ENCODE measurements at places on chromosomes 1 and 21.

DNA sequence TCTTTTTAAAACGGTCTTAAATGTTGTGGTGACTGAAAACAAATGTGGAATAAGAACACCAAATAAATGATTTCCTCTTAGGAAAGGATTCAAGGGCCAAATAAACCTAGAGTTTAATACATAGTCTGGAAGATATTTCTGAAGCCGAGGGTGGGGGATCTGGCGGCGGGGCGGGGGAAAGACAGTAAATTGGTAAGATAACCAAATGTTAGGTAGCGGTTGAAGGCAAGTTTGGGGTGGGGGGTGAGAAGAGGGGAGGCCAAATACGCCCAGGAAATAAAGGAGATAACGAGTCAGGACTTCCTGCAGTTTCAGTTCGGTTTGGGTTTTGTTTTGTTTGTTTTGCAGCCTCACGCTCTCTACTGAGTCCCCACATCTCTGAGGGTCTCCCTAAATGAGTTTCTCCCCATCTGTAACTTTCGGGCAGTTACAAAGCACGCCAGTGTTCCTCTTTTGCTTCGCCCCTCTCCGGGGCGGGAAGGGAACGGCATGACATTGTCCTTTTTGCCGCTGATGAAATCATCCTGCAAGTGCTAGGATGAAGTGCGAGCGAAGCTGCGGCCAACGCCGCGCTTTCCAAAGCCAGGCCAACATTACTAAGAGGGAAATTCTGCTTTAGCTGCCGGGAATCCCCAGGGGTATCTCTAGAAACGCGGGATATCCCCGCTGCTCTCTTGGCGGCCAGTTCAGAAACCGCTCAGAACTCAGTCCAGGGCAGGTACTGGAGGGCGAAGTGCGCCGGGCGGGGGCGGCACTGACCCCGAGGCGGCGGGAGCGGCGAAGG lies 844 bp downstream of the NIBAN1 start:
- peak; percentile 53 for DNase-seq

- no peak for DNase-seq
Observed at GRCh38 chr21:18275781-18276180, 31.1 kb downstream of the CHODL start.

DNA sequence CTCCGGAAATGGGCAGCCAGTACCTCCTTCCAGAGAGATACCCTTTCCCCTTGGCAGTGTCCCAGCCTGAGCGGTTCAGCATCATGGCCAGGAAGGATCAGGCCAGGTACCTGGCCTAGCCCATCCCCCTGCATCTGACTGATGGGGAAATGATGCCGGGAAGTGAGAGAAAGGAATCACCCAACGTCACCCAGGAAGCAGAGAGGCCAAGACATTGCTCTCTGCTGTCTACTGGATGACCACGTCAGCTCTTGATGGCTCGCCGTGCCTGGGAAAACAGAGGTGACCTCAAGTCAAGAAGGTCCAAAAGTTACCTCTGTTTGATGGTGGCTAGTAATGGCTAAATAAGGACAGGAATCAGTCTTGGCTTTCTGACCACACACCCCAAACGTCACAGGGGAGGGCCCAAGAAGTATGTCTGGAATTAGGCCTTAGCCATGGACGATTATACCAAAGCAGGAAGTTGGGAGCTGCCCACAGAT lies 79.0 kb downstream of the MRPL37 start:
- DNase-seq: no peak

DNA sequence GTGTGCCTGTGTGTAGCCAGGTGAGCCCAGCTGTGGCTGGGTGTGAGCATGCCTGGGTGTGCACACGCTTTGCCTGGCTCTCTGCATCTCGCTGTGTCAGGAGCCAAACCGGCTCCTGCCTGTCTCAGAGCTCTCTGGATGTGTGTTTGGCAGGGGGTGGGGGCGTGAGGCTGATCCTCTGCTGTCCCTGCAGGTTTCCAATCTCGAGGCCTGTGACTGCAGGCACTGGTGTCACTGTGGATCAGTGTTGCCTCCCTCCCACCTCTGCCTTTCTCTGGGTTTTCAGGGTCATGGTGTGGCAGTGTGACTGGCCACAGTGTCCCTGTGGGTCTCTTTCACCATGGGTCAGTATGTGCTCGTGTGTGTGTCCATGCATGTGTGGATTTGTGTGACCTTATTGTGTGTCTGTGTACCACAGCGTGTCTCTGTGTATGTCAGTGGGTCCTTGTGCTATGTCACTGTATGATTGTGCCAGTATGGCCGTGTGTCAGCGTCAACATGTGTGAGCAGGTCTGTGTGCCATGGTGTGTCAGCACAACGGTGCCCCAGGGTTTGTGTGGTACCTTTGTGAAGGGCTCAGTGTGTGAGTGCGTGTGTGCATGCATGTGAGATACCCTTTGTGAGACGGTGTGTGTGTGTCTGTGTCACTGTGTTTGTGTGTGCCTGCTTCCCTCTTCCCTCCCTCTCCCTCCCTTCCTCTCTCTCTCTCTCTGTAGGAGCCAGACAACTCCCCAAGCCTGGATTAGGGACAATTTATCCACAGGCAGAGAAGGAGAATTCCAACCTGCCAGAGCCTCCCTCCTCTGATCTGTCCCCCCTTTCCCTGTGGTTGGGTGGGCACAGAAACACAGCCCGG lies 43.4 kb downstream of the AHDC1 start:
- no peak for DNase-seq

- DNase-seq: no peak
Observed at GRCh38 chr1:66690666-66691381, 61.4 kb upstream of the DYNLT5 start.

DNA sequence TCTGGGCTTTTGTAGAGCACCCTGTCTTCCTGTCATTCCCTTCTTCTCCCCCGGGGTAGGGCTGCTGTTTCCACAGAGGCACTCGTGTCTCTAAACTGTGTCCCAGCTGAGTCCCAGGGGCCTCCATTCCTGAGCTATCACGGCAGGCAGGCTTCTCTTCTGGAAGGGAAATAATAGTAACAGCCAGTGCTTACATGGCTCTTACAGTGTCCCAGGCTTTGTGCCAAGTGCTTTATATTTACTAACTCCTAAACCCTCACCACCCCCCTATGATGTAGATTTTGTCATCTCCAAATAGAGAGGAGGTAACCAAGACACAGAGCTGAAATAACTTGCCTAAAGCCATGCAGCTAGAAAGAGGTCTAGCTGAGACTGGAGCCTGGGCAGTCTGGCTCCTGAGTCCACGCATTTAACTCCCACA lies 1.4 kb upstream of the CELF3 start:
- DNase-seq: no peak

DNA sequence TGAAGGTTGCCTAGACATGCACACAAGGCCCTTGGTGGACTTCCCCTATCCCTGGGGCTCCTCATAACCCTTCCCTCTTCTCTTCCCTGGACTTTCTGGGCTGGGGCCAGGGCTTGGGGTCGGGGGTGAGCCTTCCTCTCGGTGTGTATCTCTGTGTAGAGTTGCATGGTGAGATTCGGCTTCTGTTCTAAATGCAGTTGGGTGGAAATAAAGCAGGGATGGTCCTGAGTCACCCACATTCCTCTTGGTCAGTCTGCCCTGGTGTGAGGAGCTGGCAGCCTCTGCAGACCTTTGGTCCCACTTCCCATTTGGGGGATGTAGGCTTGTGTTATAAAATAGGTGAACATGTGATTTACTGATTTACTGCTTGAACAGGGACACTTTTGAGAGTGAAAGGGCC lies 38.0 kb downstream of the ADARB1 start:
- DNase-seq: no peak

GRCh38 chr1:113976609-113977278 lies 2.5 kb upstream of the OLFML3 start:
- no peak for DNase-seq

DNA sequence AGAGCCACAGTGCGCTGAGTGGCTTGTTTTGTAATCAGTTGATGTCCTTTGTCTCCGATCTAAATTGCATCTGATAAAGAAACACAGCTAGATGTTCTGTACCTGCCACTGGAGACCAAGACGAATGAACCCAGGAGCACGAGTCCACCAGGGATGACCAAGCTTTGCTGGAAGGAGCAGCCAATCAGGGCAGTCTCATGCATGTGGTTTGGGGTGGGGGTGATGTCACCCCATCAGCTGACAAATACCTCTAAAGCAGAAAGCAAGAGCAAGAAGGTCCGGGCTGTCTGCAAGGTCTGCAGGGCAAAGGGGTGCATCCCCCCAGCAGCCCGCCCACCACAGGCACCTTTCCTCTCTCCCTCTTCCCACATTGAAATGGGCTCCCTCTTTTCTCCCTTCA lies 653.8 kb downstream of the AJAP1 start:
- no peak for DNase-seq

DNA sequence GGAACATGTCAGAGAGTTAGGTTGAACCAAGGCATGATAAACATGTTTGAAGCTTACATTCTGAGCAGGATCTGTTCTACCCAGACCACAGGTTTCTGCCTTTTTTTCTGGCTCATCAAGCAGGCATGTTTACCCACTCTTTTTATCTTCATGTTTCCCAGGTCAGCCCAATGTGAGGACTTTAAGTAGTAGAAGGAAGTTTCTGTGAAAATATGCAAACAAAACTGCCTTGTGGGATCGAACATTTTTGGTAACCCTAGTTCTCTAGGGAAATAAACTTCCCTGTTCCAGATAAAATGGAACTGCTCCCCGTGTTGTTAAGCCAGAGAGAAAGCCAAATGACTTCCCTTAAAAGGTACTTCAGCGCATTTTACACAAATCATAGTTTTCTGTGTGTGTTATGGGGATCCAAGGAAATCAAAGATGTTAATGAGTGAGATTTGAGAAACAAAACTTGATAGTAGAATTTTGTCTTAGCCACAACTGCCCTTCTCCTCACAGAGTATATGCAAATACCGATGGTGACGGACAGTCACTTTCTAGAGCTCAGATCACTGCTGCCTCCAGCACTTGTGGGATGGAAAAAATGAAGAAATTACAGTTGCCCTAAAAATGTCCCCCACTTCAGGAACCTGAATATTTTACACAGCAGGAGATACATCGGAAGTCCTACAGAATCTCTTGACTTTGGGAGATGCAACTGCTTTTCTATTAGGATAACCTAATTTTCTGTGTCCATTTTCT lies 765 bp upstream of the HIPK1 start:
- DNase-seq: no peak

- no peak for DNase-seq
Observed at GRCh38 chr1:22782406-22782805, 71.8 kb downstream of the EPHB2 start.

- DNase-seq: no peak
Observed at GRCh38 chr1:215292932-215293331, 210.4 kb downstream of the KCNK2 start.

- DNase-seq: no peak
Observed at GRCh38 chr1:224333309-224333926, 3.4 kb upstream of the NVL start.

DNA sequence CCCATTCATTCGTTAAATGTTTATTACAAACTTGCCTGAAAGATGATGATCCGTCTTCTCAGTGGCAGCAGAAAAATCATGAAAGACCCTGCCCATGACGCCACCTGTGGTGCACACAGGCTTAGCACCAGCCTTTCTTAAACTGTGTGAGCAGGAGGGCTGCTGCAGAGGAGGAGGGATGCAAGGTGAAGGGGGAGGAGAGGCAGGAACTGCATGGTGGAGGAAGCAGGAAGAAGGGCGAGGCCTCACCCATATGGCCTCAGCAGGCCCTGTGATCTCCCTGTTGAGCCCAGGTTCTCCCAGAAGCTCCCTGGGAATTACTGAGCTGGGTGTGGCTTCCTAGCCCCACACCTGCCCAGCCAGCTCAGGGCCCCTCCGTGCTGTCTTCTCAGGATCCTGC lies 25.0 kb upstream of the RD3 start:
- no peak for DNase-seq

DNA sequence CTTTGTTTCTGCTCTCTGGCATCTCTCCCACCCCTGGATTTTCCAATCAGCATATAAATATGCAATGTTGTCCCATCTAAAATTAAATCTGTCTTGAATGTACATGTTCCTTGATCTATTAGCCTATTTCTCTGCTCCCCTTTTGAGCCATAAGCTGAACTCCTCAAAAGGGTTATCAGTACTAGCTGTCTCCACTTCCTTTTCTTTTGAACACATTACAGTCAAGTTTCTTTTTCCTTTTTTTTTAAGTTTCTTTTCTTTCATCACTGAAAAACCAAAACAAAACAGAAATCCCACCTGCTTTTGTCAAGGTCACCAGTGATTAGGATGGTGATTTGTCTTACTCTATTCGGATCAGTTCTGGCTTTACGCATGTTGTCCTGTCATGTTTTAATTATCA lies 29.3 kb downstream of the XCL2 start:
- DNase-seq: no peak

DNA sequence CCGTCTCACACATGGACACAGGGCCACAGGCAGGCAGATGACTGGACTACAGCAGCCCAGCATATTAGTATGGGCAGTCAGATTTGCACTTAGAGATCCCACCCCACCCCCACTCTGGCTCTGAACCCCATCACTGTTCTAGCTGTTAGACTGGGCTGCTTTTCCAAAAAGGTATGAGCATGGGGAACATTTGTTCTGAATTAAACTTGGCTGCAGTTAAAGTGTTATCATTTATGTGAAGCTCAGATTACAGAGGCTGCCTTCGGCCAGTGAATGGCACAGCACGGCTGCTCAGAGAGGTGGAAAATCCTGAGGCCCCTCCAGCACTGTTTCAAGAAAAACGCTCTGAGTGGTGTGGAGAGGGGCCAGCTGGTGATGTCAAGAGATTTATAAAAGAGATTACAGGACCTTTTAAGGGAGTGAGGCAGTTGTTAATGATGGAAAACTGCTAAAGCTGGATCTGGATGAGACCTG lies 6.9 kb upstream of the NOS1AP start:
- DNase-seq: no peak

DNA sequence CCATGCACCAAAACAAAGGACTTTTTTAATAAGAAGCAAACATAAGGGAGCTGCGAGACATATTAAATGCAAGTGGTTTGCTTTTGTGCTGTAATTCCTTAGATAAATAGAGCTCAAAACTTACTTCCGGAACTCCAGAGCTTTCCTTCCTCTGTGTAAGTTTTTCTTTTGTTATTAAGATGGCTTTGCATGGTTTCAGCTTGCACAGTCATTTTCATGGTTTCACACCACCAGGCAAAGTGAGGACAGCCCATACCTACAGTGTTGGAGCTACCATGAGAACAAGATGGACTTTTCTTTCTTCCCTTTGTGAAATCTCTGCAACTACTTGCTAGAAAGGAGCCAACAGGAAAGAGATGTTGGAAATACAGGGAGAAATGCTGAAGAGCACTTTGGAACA lies 368.0 kb downstream of the SETD4 start:
- DNase-seq: no peak

- no peak for DNase-seq
Observed at GRCh38 chr1:244761279-244761678, 74.2 kb upstream of the COX20 start.

DNA sequence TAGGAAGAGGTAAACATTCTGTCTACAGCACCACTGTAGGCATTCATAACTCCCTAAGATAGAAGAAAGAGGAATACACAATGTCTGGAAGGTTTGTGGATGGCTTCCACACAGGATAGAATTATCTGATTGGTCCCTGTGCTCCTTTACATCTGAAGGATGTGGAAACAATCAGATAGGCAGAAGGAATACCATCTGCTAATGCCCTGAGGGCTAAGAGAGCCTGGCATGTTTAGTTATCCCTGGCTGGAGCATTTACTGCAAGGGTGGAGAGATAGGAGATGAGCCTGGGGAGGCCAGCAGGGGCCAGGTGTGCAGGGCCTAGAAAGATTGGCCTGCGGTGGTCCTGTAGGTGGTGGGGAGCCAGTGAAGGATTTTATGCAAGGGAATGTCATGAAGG lies 8.6 kb upstream of the ACBD3 start:
- no peak for DNase-seq

- no peak for DNase-seq
Observed at GRCh38 chr1:213884942-213885341, 102.8 kb upstream of the PROX1 start.

All from activated T-cell treated with anti-CD3 and anti-CD28 coated beads for 24 hours (primary cell).